ENCODE measurements at places on chromosomes 6 and 20.

DNA sequence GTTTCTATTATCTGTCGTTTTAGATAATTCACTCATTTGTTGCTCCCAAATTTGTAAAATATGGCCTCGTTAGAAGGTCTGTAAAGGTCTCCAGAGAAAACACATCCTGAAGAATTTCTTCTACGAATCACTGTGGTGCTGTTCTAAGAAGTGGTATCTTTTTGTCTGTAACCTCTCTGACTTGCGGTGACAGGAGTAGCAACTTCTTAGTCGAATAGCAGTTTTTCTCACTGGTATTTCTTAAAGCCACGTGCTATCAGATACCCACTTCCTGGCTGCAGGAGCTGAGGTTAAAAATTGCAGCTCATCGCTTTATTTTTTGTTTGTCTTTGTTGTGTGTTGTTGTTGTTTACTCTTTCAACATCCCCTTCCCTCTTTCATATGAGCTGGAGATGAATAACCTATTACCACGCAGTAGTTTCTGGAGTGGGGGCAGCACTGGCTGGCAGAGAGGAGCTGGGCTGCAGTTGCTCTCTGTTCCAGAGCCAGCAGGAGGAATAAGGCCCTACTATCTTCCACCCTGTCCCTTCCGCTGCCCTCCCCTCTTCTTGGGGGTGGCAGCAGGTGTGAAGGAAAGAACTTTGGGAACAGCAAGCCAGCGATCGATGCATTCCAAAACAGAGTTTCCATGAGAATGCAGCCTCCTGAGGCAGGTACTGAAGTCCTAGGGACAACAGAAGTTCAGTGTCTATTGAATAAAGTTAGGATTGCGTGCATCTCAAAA lies 64.7 kb downstream of the C6orf118 start:
- no peak for DNase-seq

DNA sequence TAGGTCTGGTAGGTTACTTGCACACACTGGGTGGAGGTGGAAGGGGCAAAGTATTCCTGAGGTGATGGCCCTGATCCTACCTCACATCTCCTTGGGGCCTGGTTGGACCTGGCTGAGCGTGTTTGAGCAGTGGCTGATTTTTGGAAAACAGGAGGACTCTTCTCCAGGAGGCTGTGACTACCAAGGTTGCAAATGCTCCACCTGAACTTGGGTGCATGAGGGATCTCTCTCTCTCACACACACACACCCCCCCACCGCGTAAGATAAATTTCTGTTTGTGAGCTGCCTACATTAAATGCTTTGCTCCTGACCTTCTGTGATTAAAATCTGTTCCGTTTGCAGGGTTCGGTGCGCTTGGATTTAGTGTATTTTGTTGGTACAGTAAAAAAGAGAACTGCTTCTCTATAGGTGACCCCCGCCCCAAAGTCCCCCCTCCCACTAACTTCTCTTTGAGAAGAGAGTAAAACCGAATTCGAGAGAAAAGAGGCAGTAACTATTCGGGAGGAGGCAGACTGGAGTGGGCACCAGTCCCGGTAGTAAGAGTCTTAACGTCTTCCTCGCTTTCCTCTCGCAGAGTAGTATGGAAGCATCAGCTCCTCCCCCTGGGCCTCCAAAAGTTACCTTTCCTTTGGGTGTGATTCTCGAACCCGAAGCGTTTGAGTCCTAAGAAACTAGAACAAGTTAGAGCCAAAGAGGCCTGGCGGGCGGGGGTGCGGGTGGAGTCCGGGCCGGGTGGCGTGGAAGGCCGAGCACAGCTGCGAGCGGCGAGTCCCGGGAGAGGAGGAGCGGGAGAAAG lies 585 bp upstream of the DSE start:
- no peak for DNase-seq

DNA sequence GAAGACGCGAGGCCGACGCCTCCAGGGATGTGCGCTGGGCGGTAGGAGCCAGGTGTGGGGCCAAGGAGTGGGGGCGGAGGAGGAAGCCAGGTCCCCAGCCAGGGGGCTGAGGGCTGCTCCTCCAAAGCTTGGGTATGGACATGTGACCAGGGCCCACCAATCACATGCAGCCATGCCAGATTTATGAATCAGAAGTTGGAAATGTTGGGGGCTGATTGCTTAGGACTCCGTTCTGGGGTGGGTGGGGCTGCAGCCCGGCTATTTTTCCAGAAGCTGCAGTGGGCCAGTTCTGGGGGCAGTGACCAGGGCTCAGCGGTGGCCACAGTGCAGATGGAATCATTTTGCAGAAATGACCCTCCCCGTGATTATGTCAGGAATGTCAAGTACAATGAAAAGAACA lies 96.0 kb downstream of the CEBPB start:
- DNase-seq, result no peak

DNA sequence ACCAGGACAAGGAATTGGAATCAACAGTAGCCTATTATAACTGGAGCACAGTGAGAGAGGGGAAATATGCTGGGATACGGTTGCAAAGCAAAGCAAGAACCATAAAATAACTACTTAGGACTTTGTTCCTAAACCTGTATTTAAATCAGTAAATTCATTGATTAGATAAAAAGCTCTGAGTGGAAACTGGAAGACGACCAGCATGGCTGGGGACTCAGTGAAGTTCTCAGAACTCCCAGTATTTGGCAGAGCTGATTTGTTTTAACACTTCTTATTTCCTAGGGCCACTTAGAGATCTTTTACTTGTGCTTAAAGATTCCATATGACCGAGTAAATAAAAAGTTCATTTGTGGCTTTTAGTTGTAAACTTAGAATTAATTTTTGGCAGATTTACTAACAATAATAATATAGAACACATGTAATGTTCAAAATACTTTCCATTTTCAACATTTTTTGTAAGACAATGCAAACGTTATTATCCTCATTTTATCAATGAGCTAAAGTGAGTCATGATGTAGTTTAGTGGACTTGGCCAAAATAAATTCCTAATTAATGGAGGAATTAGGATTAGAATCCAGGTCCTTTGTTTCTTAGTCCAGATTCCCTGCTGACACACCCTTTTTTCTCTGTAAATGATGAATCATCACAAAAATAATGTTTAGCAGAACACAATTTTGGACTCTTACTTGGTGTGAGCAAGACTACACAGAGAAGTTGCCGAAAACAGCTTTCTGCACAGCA lies 392.9 kb downstream of the GJA1 start:
- no peak for DNase-seq

DNA sequence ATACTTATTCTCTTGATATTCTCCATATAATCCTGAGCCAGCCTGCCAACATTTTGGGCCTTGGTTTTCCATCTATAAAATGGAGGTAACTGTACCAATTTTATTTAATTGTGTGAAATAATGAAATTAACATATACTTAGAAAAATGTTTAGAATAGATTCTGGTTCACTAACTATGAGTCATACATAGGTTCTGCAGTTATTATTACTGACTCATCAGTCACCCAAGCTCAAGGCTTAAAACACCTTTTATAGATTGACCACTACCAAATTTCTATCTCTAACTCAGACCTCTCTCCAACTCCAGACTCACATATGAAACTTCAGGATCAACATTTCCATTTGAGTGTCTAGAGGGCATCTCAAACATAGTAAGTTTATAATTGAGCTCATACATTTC lies 1277.2 kb upstream of the GJE1 start:
- no peak for DNase-seq

DNA sequence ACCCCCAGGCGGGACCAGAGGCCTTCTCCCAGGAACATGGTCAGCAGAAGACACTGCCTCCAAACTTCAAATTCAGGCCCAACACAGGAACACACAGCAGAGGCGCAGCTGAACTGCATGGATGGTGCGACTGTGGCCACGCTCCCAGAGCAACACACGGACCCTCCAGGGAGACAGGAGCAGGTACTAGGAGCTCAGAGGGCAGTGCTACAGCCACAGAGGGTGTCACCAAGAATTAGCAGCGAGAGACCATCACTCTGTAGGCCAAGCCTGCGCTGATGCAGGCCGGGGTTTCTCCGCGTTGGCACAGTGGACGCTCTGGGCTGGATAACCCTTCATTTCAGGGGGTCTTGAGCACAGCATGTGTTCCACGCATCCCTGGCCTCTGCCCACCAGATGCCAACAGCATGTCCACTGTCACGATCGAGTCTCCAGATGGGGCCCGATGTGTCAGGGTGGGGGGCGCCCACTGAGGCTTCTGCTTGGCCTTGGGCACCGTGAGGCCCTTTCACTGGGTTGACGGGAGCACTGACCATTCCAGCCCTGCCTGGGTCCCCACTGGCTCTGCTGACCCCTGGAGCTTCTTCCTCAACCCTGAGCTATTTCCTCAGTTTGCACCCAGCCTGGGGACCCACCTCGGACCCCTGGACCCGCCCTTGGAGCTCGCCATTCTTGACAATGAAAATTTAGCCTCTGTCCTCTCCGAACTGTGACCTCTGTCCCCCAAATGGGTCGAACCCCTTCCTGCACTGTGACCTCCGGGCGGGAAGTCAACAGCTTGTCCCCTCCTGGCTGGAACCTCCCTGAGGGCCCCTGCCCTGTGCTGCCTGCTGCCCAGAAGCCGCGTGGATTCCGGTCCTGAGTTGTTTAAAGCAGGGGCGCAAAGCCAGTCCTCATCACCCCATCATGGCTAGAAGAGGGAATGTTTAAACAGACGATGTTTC lies 239.4 kb downstream of the DLL1 start:
- DNase-seq, result no peak

GRCh38 chr6:164916087-164916486 lies 393.3 kb downstream of the C6orf118 start:
- DNase-seq, result no peak

DNA sequence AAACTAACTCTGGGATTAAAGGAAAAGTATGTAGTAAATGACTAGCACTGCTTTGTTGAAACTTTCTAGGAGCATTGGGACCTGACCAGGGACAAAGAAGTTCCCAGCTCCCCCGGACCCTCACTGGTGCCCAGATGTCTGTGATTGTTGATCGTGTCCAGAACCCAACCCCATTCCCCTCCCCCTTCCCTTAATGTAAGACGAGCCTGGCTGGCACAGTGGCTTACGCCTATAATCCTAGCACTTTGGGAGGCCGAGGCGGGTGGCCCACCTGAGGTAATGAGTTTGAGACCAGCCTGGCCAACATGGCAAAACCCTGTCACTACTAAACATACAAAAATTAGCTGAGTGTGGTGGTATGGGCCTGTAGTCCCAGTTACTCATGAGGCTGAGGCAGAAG lies 750.3 kb downstream of the CBLN4 start:
- no peak for DNase-seq

DNA sequence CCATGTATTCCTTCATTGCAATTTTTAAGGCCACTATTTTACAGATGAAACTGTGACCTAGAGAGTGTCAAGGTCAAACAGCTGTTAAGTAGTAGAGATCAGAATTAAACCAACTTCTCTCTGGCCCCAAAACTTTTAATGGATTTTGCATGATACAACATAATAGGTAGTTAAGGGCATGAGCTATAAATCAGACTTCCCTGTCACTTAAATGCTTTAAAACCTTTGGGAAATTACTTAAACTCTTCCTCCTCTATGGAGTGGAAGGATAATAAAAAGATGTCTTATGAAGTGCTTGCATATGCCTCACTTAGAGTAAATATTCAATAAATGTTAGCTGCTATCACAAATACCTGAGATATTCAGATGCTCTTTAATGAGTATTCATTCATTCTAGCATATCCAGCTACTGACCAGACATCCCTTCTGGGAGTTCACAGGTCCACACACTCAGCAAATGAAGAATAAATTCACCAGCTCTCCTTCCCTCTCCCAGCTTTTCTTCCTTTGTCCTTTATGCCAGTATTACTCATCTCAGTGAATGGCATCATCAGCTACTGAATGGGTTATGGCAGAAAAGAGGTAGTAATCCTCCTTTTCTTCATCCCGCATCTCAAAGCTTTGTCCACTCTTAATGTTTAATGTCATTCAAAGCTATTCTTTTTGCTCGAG lies 36.2 kb downstream of the EYA4 start:
- DNase-seq, result no peak

GRCh38 chr6:63807056-63807455 lies 171.5 kb downstream of the PHF3 start:
- DNase-seq, result no peak

- DNase-seq, result no peak
Observed at GRCh38 chr6:122129313-122130025, 270.0 kb upstream of the HSF2 start.

- no peak for DNase-seq
Observed at GRCh38 chr6:166499350-166500163, 86.9 kb downstream of the RAMACL start.

DNA sequence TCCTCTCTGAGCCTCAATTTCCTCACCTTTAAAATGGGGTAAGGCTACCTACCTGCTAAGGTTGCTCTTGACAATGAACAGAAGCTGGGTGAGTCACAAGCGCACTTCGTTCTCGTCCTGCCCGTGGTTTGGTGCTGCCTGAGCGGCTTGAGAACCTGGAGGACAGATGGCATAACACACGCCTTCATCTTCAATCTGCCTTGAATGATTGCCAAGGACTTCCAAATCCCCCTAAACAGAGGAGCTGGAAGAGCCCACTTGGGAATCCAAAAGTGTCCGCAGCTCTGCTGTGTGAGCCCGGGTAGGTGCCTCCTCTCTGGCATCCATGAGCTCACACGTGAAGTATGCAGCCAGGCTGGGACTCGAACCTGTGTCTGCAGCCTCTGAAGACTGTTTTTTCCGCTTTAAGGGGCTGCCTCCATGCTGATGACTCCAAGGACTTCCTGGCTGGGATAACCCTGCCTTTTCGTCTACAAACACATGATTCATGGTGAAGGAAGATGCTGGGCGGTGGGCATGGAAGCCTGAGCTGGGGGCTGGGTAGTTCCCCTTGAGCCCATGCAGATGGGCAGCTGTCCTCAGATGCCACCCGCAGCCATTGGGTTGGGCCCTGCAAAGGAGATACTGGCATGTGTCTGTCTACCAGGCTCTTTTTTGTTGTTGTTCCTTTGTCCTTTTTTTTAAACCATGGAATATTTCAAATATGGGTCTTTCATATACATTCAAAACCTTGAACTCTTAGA lies 25.3 kb upstream of the CSNK2A1 start:
- no peak for DNase-seq

DNA sequence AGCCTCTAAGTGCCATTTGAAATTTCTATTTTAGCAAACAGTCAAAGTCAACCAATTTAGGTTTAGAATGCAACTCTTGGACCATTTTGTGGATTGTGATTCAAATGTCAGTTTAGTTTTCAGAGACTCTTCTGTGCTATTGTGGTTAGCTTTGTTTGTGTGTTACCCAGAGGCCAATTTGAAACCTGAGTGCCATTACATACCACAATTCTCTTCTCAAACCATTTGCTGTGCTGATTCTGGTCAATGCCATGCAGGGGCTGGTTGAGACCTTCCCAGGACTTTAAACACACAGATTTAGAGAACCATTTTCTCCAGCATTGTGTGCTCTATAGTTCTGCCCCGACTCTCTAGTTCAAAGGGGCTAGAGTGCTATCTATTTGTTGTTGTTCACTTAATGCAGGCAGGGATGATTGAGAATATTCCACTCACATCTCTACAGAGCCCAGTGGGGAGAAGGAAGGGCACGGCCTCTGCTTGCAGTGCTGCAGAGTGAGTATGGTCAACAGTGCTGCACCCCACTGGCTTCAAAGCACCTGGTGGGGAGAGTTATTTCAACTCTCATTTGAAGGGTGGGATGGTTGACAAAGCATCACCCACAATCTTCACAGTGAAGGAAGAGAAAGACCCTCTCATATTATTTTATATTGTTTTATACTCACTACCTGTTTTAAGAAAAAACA lies 738.2 kb downstream of the COL12A1 start:
- no peak for DNase-seq

All from COLO829 (cell line).